ENCODE measurements at places on chromosomes 7 and 10.

DNA sequence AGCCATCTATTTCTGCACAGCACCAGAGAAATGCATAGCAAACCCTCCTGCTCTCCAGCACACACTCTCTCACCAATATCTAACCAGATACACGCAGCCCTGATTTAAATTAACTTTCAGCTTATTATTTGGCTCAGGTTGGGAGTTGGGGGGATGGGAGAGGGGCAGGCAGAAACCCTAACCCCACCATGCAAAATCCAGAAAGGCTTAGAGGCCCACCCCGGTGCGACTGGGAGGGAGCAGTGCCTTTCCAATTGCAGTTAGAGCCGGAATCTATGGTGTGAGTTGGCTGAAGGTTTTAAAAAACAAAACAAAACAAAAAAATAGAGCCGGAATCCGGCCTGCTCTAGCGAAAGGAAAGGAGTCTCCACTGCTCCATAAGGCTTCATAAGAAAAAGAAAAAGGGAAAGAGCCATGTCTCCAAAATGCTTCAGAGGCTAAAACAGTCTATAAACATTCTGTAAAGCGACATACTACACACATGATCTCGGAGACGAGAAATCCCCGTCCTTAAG is 2.9 kb downstream of the IGF2BP3 start:
- no peak for DNase-seq

GRCh38 chr7:144109283-144109682 is at the start of gene OR2A2:
OR2A2 (plus strand) TSS chr7:144109583; CDS start chr7:144109583, 0 bp downstream.
- DNase-seq = no peak

- DNase-seq = no peak
Measured at GRCh38 chr10:60368875-60369546, 20.7 kb downstream of the ANK3 start.

- no peak for DNase-seq
Measured at GRCh38 chr7:114962441-114962840, 40.5 kb downstream of the MDFIC start.

DNA sequence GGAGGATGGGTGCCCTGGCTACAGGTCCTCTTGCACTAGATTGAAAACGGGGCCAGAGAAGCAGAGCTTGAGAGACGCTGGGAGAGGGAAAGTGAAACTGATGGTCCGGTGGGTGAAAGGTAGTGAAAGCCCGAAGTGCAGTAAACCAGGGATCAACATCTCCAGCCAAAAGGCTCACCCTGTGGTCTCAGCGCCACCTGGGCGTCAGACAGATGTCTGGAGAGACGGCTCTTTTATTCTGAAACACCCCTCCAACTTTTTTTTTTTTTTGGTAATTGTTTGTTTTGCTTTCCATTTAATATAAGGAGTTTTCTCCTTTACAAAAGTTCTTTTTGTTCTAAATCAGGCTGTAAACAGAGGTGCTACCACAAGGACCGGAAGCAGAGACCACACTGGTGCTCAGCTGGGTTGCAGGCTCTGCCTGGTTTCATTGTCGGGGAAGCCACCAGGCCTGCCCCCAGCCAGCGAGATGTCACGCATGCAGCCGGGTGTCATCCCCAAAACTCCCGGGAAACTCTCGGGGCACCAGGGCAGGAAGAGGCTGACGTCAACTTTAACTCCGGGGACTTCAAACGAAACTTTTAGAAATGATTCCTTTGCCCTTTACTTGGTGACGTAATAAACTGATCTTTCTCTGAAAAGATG is 11.2 kb downstream of the IL2RA start:
- DNase-seq = peak; percentile 83

GRCh38 chr7:25849500-25850184 is 302.4 kb upstream of the NFE2L3 start:
- no peak for DNase-seq

DNA sequence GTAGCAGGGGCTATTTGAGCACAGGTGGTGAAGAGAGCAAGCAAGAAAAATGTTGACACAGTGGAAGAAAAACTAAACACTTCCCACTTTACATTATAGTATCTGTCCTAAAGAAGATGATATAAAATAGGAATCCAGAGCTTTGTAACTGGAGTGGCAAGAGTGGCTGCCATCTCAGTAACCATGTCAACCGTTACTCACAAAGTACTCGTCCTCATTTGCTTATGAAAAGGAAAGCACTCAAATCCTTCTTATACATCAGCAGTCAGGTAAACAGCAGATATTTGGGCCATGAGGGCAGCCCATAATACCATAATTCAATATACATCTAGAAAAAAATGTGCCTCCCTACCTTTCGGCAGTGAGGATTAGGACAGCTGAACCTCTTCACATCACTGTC is 70.1 kb downstream of the RNF216 start:
- DNase-seq = no peak

DNA sequence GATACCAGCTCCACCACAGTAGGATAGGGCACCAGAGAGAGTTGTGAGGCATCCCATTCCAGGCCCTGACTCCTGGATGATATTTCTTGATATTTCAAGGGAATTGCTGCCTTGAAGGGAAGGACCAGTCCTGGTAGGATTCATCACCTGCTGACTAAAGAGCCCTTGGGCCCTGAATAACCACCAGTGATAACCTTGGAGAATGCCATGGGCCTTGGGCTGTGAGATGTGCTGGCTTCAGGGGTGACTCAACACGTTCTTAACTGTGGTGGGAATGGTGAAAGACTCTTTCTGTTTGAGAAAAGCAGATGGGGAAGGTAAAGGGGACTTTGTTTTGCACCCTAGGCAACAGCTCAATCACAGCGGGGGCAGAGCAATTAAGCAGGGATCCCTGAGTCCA is 21.4 kb upstream of the ASZ1 start:
- DNase-seq = no peak

DNA sequence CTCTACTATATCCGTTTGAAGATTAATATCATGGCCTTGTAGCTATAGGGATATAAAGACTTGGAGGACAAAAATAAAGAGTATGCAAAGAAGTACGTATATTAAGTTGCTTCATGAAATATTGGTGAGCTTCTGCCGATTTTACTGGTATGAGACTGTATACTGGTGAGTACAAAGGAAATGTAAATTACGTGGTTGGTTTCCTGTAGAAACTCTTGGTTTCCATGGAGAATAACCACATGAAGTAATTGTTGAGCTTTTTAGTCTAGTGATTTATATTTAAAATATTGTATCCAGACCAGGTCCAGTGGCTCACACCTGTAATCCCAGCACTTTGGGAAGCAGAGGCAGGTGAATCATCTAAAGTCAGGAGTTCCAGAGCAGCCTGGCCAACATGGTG is 32.2 kb upstream of the GLI3 start:
- no peak for DNase-seq

DNA sequence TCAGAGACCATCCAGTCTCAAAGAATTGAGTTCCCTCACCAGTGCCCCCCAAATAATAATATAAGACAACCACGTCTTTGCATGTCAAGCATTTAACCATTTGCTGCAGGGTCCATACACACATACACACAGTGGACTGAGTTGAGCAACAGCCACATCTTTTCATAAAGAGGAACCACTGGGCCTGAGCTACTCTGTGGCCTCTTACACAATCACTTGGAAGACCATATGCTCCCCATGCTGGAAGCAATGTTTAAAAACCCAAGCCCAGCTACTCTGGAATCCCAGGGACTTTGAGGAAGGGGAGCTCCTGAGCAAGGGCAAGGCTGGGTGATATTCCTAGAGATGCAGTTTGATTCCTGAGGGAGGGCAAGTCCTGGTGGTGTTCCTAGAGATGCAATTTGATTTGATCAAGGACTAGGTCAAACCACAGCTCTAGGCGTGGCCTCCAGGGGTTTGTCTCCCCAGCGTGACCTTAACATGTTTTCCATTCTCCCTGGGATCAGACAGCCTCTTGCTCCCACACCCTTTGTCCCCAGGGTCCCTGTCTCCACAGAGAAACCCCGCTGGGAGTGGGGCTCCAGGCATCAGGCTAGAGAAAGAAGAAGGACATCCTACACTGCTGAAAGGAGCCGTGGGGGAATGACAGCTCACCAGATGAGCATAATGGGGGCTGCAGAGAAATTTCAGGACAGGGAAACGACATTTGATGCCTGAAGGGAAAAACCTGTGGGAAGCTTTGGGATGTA is 376.2 kb upstream of the MGMT start:
- DNase-seq = no peak

DNA sequence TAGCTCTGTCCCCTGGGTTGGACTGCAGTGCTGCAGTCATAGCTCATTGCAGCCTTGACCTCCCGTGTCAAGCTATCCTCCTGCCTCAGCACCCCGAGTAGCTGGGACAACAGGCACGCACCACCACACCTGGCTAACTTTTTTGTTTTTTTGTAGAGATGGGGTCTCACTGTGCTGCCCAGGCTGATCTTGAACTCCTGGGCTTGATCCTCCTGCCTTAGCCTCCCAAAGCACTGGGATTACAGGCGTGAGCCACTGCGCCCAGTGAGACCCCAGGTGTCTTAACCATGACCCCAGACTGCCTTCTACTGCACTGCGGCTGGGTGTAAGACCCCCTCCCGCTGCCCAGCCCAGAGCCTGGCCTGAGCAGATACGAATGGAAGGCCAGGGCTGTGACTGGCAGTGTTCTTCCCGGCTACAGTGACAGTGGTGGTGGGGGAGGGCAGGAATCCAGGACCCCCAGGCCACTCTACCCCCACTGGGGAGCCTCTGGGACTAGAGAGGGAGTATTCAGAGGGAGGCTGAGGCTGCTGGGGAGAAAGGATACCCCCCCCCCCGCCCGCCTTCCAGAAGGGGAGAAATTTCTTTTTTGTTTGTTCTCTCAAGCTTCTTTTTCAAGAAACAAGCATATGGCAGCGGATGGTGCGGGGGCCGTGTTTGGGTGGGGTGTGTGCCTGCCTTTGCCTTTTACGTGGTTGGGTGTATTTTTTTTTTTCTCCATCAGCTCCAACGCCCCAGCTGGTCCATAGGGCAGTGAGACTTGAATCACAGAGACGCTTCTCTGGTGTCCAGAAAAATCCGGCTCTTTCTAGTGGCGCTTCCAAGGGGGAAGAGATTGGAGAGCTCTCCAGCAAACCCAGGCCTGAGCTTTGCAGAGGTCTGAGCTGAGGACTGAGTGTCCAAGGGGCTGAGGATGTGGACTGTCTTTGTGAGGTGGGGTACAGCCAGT is 36.6 kb downstream of the GTF2IRD1 start:
- no peak for DNase-seq

DNA sequence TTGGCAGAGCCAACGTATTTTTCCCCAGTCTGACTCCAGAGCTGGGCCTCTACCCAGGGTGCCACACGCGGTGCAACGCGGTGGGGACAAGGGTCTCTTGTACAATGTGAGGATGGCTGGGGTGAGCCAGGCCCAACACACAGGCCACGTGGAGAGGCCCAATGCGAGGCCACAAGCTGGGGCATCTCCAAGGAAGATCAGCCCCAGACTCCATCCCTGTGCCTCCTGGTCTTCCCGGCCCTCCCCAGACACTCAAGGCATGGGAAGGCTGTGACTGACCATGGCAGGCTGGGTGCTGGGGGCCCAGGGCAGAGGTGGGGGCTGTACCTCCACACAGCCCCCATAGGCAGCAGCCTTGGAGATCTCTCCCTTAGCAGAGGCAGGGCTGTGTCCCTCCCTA is 135.3 kb upstream of the FAM20C start:
- DNase-seq = no peak

- DNase-seq = no peak
Measured at GRCh38 chr7:149277871-149278270, 15.9 kb downstream of the ZNF783 start.

DNA sequence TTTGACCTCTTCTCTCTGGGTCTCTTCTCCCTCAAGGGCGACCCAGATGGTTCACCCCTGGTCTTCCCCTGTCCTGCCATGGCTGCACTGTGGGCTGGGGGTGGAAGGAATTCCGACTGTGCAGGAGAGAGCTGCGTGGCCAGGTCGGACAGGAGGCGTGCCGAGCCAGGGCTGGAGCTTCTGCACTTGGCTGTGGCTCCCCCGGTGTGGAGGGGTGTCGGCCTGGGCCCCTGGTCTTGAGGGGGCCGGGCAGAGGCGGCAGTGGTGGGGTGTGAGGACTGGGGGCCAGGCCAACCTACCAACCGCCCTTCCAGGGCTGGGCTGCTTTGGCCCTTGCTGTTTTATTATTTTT is 74.9 kb upstream of the SHH start:
- no peak for DNase-seq

DNA sequence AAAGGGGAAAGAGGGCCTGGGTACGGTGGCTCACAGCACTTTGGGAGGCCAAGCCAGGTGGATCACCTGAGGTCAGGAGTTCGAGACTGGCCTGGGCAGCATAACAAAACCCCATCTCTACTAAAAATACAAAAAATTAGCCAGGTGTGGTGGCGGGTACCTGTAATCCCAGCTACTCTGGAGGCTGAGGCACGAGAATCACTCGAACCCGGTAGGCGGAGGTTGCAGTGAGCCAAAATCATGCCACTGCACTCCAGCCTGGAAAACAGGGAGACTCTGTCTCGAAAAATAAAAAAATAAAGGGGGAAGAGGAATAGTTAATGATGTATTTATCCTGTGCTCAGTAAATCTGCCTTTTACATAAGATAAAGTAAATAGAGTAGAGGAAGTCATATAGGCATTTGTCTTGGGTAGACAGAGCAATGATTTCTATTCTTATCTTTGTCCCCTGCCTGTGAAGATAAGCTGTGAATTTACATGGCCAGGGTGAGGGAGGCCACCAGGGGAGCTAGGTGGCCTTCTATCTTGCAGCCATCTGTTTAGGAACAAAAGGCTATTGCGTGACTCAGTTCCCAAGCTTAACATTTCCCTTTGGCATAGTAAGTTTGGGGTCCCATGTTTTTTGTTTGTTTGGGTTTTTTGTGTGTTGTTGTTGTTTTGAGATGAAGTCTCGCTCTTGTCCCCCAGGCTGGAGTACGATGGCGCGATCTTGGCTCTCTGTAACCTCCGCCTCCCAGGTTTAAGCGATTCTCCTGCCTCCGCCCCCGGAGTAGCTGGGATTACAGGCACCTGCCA is 73.2 kb upstream of the GTF2I start:
- no peak for DNase-seq

GRCh38 chr10:33132626-33133025 is 174.6 kb upstream of the ITGB1 start:
- DNase-seq = peak; percentile 48

- no peak for DNase-seq
Measured at GRCh38 chr10:76981251-76981650, 656.4 kb downstream of the KCNMA1 start.

DNA sequence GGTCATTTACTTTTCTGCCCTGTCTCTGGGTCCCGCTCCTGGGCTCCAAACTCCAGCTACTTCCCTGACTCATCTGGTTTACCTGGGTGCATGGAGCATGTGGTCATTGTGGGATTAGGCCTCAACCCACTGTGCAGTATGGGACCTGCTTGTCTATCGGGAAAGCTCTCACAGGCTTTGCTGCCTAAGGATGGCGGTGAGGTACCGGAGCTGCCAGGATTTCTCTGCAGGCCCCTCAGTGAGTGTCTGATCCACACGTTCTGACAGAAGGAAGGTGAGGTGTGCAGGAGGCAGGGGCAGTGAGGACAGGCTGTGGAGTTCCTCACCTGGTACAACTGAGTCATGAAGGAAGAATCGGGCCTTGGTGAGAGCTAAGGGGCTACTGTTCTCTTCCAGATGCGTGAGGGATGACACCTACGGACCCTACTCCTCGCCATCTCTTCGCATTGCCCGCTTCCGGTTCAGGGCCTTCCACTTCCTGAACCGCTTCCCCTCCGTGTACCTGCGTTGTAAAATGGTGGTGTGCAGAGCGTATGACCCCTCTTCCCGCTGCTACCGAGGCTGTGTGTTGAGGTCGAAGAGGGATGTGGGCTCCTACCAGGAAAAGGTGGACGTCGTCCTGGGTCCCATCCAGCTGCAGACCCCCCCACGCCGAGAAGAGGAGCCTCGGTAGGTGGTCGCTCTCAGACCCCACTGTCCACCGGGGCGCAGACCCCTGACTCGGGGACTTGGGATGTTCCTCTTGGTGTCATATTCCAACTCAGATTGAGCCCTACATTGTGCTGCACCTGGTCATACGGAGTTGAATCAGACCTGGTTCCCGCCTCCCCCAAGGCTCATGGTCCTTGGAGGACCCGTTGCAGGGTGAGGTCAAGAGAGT is 56.7 kb downstream of the C10orf120 start:
- no peak for DNase-seq
